ENCODE measurements at places on chromosomes 2 and 18.
A peak's percentile ranks its signal among the peaks of the same experiment; 100 is the strongest.

DNA sequence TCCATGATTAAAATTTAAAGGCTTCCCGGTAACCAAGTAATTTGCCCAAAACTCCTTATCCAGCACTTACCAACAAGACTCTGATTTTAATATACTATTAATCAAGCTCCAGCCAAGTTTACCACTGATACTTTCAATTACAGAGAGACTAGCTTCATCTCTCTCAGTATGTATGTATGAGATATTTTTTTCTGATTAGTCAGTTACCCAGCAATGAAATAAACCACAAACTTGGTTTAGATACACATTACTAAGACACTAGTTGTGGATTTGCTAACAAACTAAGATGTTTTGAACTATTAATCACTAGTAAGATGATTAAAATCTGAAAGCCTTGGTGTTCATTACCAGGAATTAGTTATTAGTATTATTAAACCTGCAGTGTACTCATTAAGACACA is 1272.2 kb upstream of the ACVR2A start:
- no peak for DNase-seq

- no peak for DNase-seq
These were observed 108.6 kb upstream of the CWC22 start for GRCh38 chr2:180115675-180116074.

DNA sequence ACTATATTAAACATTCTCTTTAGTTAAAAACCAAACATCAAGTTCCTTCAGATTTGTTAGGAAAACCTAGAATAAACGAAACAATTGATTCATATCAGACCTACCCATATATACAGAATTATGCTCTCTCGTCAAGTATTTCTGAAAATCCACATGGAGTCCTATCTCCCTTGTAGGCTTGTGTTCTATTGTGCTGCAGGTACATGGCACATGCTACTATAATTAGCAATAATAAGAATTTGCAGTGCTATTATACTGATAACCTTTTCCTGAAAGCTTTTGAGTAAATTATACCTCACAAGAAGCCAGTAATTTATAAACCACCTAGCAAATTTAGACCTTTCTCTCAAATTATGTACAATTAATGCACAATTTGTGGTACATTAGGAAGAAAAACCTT is 158.6 kb upstream of the STK17B start:
- no peak for DNase-seq

DNA sequence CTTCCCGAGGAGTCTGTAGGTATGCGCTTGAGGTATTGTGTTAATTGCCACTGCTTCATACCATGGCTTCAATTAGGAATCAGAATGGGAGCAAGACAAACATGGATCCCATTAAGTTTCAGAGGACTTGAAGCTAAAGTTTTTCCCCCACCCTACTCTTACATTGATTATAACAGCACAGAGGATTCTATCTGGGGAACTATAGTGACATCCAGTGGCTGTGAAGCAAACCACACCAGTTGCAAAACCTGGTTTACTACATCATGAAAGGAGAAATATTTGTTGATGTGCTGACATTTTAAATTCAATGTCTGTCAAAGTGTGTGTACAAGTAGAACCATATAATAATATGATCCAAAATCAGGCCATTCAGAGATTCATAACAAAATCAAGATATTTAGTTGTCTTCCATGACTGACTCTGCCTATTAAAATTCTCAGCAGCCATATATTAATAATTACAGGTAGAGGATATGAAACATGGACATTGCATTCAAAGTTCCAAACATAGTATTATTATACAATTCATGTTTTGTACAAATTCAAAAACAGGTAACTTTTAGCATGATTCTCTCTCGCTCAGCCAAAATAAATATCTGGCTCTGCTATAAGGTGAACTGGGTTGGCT is 82.9 kb downstream of the GRB14 start:
- peak; percentile 72 for DNase-seq
